Brain microvascular endothelial cell (primary cell): ENCODE measurements at places on chromosomes 5 and 9.

DNA sequence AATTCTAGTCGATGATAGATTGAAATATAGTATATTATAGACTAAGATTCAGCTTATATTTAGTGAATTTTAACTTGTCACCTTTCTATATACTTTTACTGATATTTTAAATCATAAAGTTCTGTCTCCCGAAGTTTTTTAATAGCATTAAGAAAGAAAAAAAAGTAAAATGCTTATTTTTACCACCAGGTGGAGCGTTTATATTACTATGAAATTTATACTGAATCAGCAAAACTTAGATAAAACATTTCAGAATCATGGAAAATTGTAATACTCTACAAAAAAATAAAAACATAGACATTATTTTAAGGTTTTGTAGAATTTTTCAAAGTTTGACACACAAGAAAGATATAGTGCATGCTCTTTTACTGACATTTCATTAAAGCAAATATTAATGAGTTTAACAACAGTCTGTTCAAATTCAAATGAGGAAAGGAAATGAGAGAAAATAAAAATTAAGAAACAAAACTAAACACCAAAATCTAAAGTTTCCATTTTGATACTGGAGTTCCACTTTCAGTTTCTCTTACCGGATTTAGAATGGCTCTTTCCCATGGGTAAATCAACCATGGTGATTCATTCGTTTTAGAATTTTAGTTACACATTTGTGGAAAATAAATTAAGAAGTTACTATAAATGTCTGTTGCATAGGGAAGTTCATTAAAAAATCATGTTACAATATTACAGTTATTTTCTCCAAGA is 1035.3 kb downstream of the CDH12 start:
- no peak for DNase-seq

DNA sequence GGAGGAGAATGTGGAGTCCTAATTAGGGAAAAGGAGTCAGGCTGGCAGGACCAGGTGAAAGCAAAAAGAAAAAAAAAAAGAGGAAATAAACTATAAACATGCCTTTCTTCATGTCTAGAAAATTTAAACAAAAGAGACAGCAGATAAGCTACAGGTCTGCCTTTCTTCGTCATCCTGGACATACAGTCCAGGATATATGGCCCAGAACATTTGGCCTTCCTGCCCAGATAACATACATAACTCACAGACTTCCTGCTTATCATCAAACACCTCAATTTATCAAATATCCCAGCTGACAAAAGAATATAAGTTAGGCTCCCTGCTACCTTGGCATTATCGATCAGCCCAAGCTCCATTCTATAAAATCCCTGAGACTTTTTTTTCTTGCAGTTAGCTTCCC is 11.2 kb downstream of the BTNL8 start:
- DNase-seq = no peak

DNA sequence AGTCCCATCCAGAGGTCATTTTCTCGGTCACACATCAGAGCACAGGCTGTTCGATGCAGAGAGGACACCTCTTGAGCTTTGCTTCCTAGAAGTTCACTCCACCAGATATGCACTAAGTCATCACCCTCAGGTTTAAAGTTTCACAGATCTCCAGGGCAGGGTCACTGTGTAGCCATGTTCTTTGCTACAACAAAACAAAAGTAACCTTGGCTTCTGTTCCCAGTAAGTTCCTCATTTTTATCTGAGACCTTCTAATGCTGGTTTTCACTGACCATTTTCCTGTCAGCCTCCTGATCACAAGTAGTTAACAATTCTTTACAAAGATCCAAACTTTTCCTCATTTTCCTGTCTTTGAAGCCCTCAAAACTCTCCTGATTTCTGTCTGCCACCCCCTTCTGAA is 97.5 kb upstream of the CTSV start:
- DNase-seq = no peak

DNA sequence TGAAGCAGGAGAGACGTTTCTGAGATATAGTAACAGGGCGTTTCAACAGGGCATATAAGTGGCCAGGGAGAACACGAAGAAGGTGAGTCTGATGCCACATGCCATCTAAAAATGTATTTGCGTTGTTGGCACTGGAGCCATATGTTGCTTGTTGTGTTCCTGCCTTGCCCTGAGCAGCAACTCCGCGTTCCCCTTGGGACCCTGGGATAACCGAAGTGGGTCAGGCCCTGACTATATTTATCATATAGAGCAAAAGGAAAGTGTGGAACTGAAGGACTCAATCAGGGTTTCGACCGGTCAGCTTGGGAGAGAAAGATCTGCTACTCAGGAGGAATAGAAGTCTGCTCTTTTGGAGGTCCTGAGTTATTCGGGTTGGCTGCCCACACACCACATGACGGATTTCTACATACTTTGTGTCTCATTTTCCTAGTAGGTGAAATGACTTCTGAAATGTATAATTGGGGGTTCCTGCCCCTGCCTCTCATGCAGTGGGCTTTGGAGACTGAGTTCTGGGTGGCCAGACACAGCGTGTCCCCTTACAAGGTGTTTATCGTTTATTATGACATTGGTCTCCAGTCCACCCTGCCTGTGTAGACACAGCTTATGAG is 3.0 kb downstream of the STC2 start:
- DNase-seq = no peak

DNA sequence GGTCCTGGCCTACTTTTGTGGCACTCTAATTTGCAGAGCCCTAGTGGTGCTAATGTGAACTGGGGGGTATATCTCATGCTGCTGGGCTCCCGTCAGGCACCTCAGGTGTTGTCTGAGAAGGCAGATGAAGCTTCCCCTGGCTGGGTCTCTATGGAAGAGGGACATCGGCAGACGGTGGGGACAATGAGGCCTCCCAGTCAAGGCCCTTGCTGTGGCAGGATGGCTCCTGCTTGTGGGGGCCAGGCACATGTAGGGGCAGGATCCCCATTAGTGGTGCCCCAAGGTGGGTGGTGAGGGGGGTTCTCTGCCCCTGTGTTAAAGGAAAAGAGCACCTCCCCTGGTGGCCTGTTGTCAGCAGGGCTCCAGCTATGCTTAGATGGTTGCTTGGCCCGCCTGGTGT is 192.8 kb upstream of the S1PR3 start:
- DNase-seq = no peak

DNA sequence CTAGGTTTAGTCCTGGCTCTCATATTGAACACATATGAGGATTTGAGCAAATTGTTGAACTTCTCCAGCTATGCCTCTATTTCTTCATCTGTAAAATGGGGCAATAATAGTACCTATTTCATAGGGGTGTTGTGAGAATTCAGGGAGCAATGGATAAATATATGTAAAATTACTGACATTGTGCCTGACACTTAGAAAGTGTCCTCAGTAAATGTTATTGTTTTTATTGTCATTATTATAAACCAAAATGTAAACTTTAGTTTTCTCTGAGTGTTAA is 101.7 kb downstream of the ANGPTL2 start:
- DNase-seq = no peak

GRCh38 chr9:3795556-3795955 is 269.8 kb upstream of the RFX3 start:
- no peak for DNase-seq

- DNase-seq = peak; percentile 63
These were observed at the start of gene CHSY3 for GRCh38 chr5:129904102-129904666. Gene CHSY3 (plus strand): TSS chr5:129904465.

DNA sequence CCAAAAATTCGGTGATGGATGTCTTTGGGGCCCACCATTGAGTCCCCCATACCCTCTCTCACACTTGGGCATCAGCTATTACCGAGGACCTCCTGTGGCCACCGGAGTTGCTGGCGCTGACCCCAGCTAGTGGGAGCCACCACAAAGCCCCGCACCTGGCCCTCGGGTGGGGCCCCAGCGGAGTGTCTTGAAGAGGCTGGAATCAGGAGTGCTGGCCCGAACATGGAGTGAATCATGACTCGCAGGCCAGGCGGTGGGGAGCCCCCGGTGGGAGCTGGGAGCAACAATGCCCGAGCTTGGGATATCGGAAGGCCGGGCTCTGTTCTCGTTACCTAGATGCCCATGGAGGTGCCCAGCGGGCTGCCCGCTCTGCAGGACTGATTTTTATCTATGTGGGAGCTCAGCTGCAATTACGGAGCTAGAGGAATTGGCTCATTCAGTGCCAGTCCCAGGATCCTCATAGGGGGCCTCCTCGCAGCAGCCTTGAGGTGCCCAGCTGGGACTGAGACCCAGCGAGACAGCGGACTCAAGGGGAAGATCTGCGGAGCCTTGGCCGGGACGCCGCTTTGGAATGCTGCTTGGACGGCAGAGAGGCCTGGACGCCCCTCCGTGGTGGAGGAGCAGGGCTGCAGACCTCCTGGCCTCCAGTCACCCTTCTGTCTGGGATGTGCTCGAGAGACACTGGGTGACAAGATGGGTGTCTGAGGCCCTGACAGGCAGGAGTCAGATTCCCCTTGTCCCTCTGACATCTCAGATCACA is 70.8 kb downstream of the PSMB7 start:
- no peak for DNase-seq

DNA sequence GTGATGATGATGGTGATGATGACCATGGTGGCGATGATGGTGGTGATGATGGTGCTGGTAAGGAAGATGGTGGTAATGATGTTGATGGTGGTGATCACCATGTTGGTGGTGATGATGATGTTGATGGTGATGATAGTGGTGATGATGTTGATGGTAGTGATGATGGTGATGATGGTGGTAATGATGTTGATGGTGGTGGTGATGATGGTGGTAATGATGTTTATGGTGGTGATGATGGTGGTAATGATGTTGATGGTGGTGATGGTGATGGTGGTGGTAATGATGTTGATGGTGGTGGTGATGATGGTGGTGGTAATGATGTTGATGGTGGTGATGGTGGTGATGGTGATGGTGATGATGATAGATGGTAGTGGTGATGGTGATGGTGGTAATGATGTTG is 20.7 kb upstream of the RXRA start:
- no peak for DNase-seq

DNA sequence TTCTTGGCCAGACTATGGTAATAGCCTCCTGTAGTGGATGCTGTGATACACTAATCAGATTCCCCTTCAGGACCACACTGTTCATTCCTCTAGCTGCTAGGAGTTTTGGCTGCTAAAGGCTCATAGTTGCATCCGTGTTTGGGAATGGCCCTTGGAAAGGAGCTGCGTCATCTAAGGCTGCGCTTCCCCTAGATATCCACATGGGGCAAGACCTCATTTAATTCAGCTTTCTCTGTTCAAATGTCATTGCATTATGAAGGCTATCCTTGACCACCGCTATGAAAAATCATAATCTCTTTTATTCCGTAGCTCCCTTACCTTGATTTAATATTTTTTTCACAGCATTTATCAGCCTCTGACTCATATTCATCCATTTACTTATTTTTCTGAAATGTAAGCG is 258.3 kb upstream of the NR4A3 start:
- no peak for DNase-seq

- no peak for DNase-seq
These were observed 18.0 kb downstream of the KLF4 start for GRCh38 chr9:107471552-107471951.

GRCh38 chr9:76882686-76883085 is 23.2 kb downstream of the PRUNE2 start:
- no peak for DNase-seq

DNA sequence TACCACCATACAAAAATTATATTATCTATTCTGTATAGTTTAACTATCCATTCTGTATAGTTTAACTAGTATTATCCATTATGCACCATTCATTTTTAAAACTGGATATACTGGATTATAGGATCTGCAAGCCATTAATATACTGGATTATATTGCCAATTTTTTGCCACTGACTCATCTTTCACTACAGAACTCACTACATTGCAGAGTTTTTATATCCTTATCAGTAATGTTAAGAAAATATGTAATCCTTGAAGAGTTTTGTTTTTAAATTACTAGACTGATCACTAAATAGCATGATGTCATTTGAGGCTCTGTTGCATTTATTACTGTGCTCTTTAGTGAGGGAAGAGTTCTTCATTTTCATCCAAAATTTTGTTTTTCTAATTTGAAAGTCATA is 109.8 kb upstream of the SNX2 start:
- DNase-seq = no peak

DNA sequence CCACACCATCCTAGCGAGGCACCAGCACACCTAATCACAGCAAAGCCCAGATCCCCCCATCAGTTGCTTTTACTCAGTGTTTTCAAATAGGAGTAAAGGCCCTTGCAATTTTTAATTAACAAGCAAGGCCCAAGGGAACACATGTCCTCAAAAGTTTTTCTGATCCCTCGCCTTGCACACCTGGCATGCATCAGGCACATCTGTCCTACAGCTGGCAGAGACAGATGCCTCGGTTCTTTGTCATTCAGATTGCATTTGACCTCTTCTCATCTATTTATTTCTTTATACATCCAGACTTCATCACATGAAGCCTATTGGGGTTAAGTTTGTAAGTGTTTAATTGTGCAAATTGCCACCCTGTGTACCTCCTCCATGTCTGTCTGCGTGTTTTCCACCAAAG is 241.4 kb downstream of the MARCHF11 start:
- DNase-seq = no peak

- DNase-seq = no peak
These were observed 7.9 kb downstream of the SLC44A1 start for GRCh38 chr9:105252405-105252756.

DNA sequence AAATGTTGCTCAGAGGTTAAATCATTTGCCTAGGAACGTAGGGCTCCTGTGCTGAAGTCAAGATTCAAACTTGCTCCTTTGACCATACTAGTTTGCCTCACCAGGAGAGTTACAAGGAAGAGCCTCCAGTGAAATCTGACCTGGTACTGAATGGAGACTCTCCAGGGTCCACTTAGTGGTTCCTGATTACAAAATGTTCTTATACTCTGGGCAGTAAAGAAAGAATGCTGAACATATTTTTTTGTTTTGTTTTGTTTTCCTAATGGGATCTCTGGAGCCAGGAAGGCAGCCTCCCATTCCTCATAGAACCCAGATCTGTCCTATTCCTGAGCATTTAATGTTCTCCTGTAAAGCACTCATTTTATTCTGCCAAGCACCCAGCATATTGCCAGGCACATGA is 256.5 kb upstream of the CLINT1 start:
- DNase-seq = no peak

DNA sequence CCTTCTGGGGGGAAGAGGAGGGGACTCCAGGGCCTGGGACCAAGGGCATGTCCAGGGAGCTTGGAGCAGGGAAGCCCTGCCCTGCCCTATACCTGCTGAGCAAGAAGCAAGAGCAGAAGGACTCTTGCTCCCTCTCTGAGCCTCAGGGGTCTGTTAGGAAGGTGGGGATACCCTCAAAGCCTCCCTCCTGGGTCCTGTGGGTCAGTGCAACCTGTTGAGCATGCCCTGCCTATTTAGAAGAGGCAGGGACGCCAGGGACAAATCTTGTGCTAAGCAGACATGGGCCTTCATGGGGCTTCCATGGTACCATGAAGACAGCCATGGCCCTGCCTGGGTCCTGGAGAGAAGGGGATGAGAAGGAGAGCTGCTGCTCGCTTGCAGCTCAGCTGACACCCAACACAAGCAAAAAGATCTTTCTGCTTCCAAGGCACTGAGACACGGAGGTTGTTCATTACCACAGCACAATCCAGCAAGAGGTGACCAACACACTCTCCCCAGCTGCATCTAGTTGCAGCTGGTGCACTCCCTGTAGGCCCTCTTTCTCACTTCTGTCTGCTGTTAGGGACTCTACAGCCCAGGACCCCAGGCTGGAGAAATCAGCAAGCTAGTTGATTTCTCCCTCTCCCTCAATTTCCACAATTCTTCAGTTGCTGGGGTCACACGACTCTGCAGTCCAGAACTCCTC is 39.3 kb downstream of the C9orf50 start:
- DNase-seq = no peak

- DNase-seq = no peak
These were observed 47.0 kb downstream of the KLF9 start for GRCh38 chr9:70367305-70367930.
